NCI-H524 treated with DMSO at 0.1 percent for 48 hours (cell line): ENCODE measurements at places on chromosomes 1 and 21.

DNA sequence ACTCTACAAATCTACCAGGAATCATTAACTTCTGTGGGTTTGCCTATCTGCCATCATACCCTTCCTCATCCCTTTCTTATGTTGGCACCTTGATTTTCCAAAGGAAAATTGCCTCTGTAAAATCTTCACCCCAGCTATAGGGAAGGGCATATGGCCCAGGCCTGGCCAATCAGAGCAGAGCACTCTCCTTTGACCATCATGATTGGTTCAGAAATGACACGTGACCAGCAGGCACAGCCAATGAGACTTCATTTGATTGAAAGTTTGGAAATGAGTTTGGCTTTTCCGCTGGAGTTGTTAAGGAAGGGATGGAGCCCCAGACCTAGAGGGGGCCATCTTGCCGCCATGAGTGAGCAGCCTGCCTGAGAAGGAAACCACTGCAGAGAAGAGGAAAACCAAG lies 35.1 kb upstream of the IFFO2 start:
- DNase-seq: no peak

GRCh38 chr1:246005067-246005466 lies 502.0 kb downstream of the SMYD3 start:
- no peak for DNase-seq

- DNase-seq: no peak
Measured at GRCh38 chr1:118144684-118145083, 40.3 kb downstream of the SPAG17 start.

- DNase-seq: no peak
Measured at GRCh38 chr1:63624911-63625310, 31.7 kb downstream of the PGM1 start.

- DNase-seq: no peak
Measured at GRCh38 chr1:92538413-92539061, 51.8 kb upstream of the GFI1 start.

DNA sequence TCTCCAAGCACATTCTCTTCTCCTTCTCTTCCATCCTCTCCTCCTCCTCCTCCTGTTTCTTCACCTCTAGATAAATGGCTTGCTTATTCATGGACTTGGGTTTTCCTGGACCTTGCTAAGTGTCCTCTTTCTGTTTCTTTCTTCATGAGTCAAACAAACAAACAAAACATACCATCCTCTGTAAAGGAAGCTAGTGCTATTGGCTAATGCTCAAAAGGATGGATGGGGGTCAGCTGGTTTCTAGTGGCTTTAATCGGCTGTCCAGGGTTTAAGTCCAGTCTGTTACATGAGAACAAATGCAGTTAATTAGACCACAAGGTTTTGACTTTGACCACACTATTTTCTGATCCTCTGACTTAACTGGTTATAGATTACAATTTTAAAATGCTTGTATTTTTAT lies 83.8 kb upstream of the TSPAN2 start:
- no peak for DNase-seq

- no peak for DNase-seq
Measured at GRCh38 chr1:185846672-185847444, 112.7 kb downstream of the HMCN1 start.

DNA sequence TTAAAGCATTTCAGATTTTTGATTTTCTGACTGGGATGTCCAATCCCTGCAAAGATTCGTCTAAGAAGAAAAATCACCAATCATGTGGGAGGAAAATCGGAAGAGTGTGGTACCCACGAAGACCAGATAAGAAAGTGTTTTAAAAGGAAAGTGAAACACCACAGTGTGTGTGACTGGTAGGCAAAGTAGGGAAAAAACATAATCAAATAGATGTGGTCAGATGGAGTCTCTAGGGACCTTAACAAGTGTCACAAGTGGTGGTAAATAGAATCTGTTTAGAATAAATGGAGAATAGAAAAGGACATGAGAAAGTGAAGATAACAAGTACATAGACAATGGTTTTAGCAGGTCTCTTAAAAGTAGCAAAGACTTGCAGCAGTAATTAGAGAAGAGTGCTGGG lies 154.6 kb downstream of the SLC30A10 start:
- no peak for DNase-seq

GRCh38 chr1:205243350-205244191 lies 15.8 kb downstream of the TMCC2 start:
- DNase-seq: no peak

DNA sequence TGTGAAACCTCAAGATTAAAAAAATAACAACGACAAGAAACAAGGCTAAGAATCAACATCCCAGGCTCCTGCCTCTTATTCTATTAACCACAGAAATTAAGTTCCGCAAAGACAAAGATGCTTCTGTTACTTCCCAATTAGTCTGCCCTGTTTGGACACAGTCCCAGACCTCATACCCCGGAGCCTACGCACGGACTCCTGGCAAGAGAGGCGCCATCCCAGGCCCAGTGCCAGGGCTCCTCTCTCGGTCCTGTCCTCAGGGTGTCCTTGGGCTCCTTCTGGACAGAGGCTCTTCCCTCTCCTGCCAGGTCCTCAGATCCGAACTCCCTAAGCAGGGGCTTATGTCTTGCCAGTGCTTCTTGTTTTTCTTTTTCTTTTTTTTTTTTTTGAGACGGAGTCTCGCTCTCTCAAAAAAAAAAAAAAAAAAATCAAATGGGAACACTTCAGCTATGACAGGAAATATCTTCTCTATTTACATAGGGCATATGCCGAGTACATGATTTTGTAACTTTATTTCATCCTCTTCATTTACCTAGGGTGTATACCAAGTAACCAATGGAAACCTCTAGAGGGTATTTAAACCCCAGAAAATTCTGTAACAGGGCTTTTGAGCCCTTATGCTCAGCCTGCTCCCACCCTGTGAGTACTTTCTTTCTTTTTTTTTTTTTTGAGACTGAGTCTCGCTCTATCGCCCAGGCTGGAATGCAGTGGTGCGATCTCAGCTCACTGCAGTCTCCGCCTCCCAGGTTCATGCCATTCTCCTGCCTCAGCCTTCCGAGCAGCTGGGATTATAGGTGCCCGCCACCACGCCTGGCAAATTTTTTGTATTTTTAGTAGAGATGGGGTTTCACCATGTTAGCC lies 11.7 kb upstream of the ENO1 start:
- DNase-seq: no peak

DNA sequence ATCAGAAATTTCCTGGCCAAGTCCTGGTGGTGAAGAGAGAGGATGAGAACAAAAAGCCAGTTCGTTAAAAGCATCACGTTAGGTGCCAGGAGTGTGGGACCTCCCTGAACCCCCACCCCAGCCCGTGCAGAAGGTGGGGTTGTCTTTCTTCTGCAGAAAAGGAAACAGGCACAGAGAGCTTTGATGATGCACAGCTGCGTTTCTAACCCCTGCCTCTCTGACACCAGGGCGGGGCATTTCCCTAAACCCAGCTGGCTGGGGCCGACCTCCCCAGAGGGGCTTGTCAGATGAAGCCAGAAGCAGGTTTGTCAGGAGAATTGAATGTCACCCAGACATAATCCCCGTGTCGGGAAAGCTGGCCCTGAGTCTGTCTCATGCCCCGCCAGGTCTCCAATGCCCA lies 189.3 kb upstream of the EDN2 start:
- no peak for DNase-seq

DNA sequence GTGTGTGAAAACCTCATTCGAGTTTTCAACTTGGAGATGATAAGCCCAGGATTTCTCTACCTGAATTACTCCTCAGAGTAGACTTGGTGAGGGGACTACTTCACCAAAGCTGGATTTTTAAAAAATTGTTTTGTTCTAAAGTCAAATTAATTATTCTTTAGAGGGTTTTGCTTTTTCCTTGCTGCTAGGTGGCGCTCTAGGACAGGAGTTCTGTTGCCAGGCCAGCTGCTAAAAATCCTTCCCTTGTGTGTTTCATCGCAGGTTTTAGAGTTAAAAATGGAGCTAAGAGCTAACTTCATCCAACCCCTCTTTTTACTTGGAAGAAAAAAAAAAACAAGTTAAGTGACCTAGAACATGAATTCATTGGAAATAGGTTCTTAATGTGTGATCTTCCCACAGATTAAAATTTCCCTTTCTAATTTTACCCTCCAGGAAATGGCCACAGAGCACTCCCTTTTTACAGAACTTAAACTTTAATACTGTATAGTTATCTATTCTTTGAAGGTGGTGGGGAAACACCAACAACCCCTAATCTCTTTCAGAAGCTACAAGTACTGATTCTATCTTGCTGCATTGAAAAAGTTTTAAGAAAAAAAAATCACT lies 36.7 kb upstream of the FAM163A start:
- DNase-seq: peak; percentile 1

DNA sequence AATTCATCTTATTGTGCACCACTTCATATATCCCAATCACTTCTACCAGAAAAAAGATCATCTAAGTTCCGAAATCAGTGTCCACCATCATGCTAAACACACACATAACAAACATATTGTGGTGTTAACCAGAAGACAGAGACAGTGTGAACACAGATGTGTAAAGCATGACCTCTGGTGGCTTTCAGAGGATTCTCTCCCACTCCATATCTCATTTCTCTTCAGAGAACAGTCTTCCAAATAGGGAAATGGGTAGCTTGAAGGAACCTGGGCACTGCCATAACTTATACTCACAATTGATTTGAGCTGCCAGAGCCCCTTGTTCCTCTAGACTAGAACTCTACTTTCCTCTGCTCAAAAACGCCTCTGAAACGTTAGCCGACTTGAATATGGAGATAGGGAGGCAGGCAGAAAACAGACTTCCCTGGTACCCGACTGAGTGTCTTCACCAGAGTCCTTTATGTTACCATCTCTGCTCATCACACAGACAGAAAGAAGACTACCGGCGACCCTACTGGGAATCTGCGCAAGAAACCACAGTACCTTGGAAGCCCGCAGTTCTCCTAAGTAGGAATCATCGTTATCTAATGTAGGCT lies 1.8 kb upstream of the ELAPOR1 start:
- DNase-seq: no peak

DNA sequence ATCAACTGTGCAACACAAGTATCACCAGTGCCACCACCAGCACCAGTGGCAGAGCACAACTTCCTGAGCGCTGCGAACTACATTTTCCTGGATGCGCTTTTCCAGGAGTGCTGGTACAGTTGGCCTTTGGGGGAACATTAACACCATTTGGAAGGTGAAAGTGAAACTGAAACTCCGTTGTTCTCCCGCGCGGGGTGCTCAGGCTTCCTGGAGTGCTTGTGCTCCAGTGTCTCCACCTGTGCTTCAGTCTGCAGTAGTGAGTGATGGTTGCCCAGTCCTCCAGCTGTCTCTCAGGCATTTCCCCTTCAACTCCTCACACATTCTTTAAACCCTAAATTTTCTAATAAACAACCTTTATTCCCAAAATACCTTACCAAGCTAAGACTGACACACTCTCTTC lies 187.8 kb downstream of the LRRIQ3 start:
- DNase-seq: no peak

GRCh38 chr1:110383251-110383990 lies 7.4 kb downstream of the SLC16A4 start:
- DNase-seq: no peak

DNA sequence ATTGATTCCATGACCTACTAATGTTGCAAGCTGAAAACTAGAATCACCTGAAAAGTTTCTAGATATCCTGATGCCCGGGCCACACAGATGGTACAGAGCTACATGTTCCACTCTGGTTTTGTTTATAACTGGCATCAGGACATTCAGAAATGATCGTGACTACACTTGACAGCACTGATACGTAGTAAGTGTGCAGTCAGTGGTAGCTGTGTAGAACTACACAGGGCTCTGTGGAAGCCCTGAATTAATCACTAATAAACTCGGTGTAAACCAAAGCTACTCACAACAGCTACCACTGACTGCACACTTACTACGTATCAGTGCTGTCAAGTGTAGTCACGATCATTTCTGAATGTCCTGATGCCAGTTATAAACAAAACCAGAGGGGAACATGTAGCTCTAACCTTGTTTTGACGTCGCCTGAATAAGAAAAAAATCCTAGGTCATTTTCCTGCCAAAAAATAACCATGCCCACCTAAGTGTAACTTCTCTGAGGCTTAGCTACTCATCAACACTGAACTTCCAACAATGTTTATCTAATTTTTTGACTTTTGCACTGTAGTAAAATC lies 149.7 kb downstream of the TGFBR3 start:
- DNase-seq: no peak
